ENCODE measurements at places on chromosomes 5 and 9.

DNA sequence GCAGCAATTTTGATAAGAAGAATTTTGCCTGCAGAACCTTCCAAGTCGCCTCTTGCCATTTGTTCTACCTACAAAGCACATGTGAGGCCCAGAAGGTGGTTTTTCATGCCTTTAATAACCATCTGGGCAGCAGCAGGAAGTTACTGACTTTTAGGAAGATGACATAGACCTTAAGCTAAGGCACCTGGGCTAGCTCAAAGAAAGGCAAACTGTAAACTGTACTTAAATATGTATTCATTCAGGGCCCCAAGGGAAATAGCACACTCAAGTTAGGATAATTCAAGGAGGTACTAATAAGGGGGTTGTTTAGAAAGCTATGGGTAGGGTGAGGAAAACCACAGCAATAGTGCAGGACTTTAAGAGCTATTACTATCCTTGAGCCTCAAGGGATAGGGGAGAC, 57.3 kb upstream of the HSPB3 start:
- no peak for DNase-seq

DNA sequence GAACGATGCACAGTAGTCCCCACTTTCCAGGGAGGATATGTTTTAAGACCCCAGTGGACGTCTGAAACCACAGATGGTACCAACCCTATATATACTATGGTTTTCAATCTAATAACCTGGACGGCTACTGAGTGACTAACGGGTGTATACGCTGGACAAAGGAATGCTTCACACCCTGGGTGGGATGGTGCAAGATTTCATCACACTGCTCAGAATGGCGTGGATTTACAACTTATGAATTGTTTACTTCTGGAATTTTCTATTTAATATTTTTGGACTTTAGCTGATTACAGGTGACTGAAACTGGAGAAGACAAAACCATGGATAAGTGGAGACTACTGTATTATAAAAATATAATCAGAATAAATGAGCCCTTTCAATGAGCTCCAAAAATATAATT, 147.6 kb upstream of the TRIM32 start:
- DNase-seq, result no peak

DNA sequence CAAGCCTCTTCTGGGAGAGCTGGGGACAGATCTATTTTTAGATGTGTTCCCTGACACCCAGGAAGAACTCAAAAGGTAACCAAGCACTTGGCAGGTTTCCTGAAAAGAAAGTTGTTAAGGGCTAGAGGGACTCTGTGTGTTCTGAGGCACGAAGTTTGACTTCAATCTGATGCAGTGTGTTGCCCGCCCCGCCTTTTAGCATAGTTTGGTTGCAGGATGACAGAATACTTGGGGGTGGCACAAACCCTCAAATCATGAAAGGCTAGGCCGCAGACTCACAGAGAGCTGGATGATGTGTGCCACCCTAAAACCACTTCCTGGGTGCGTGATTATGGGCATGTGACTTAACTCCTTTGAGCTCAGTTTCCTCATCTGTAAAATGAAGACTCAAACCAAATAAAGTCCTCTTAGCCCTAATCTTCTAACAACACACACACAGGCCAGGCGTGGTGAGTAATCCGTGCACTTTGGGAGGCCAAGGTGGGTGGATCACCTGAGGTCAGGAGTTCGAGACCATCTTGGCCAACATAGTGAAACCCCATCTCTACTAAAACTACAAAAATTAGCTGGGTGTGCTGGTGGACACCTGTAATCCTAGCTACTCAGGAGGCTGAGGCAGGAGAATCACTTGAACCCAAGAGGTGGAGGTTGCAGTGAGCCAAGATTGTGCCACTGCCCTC, 12.8 kb upstream of the NDFIP1 start:
- DNase-seq, result peak; percentile 85

- DNase-seq, result no peak
Measured at GRCh38 chr5:136374003-136374402, 8.7 kb upstream of the TRPC7 start.

- peak; percentile 29 for DNase-seq
Measured at GRCh38 chr5:150485693-150486401, 22.1 kb upstream of the NDST1 start.

GRCh38 chr5:10424124-10424731, 17.5 kb upstream of the ROPN1L start:
- no peak for DNase-seq
